ENCODE measurements at places on chromosomes 11 and 22.
A peak's percentile ranks its signal among the peaks of the same experiment; 100 is the strongest.

DNA sequence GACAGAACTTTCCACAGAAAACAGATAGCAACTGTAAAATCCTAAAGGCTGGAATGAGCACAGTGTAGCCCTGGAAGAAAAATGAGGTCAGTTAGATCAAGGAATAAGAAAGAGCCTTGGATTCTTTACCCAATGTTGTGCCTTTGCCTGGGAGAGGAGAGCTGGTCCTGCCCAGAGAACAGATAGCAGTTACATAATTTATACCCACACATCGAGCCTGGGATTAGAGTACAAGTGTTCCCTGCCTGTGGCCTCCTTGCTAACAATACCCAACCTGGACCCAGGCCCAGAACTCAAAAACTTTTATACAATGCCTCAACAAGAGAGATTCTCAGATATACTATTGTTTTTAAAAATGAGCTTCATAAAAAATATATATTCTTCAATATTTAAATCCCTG lies 1998.4 kb downstream of the LRRC4C start:
- no peak for DNase-seq

GRCh38 chr11:34028425-34028824 lies 23.1 kb upstream of the CAPRIN1 start:
- DNase-seq = no peak

- no peak for DNase-seq
Measured at GRCh38 chr22:42368379-42369249, 63.6 kb downstream of the NFAM1 start.

- DNase-seq = no peak
Measured at GRCh38 chr22:40256516-40256915, 78.8 kb downstream of the TNRC6B start.

DNA sequence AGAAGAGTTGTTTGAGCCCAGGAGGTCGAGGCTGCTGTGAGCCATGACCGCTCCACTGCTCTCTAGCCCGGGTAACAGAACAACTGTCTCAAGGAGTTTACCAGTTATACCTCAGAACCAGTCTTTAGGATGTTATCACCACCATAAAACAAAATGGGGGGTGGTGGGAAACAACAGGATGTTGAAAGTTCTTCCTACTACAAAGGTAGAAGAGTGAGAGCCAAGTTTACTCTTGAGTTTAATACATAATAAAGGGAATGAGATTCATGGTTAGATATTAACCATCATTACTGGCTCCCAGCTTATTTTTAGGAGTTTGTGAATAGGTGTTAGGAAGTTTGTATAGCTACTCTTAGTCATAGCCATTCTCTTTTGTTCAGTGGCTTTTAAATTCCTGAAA lies 78.8 kb upstream of the HORMAD2 start:
- DNase-seq = no peak

GRCh38 chr11:2483426-2483825 lies 38.6 kb downstream of the KCNQ1 start:
- DNase-seq = peak; percentile 28

GRCh38 chr11:28107191-28107749 lies 686 bp downstream of the KIF18A start:
- no peak for DNase-seq

DNA sequence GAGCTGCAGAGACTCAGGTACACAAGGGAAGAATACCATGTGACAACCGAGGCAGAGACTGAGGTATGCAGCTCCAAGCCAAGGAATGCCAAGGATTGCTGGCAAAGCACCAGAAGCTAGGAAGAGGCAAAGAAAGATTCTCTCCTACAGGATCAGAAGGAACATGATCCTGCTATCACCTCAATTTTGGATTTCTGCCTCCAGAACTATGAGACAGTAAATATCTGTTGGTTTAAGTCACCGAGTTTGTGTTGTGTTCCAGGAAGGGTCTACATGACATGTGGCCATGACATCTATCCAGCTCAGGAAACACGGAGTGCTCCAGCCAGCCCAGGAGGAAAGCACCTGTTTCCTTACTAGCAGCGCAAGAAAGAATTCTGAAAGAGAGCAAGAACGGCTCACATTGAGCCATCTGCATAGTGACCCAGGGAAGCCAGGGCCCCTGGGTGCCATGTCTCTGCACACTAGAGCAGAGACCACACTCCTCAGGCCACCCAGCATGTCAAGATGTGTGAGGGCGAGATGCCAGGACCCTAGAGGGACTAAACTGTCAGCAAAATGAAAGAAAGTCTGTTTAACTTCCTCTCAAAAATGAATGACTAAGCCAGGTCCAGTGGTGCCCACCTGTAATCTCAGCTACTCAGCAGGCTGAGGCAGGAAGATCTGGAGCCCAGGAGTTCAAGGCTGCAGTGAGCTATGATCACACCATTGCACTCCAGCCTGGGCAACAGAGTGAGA lies 35.6 kb upstream of the GALNT18 start:
- no peak for DNase-seq

DNA sequence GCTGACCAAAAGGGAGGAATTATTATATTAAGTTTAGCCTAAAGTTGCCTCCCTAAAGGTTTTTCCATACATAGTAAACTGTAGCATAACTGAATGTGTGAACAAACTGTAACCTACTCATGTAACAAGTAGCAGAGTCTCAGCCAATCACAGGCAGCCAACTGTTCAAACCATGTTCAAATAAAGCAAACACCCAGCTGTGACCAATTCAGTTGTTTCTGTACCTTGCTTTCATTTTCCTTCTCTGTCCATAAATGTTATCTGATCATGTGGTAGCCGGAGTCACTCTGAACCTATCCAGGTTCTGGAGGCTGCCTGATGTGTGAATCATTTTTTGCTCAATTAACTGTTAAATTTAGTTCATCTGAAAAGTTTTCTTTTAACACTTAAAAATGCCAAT lies 373.5 kb downstream of the GUCY1A2 start:
- no peak for DNase-seq

- no peak for DNase-seq
Measured at GRCh38 chr22:17948101-17948500, 76.3 kb downstream of the MICAL3 start.

DNA sequence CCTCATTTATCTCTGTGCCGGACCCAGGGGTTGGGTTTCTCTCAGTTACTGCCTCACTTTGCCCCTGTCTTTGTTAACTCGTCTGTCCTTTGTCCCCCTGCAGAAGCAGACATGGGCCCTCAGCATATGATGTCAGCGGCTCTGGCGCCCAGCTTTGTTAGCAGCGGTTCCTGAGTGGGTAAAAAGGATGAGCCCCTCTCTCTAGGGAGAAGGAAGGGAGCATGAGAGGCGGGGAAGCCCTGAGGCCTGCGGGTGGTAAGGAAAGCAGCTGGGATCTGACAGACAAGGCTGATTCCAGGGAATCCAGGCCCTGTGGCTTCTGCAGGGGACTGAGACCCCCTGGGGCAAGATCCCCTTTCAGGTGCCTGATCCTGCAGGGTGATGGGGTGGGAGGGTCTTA lies 51.7 kb downstream of the MCM5 start:
- DNase-seq = no peak

DNA sequence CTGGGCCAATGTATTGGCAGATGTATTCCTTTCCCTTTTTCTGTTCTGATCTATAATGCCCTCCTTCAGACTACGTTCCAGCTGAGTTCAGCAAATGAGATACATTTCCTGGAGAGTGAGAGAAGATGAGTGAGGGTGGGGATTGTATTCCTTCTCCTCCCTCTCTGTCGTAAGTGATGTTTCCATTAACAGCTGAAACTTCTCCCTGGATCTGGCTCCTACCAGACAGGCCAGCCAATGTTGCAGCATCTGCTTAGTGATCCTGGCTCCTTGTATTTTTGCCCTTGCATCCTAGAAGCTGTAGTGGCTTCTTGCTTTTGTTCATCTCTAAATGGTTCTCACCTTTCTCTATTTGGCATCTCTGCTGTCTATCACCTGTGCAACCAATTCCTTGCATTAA lies 48.2 kb upstream of the MTMR2 start:
- DNase-seq = no peak
